ENCODE measurements at places on chromosomes 12 and 14.

DNA sequence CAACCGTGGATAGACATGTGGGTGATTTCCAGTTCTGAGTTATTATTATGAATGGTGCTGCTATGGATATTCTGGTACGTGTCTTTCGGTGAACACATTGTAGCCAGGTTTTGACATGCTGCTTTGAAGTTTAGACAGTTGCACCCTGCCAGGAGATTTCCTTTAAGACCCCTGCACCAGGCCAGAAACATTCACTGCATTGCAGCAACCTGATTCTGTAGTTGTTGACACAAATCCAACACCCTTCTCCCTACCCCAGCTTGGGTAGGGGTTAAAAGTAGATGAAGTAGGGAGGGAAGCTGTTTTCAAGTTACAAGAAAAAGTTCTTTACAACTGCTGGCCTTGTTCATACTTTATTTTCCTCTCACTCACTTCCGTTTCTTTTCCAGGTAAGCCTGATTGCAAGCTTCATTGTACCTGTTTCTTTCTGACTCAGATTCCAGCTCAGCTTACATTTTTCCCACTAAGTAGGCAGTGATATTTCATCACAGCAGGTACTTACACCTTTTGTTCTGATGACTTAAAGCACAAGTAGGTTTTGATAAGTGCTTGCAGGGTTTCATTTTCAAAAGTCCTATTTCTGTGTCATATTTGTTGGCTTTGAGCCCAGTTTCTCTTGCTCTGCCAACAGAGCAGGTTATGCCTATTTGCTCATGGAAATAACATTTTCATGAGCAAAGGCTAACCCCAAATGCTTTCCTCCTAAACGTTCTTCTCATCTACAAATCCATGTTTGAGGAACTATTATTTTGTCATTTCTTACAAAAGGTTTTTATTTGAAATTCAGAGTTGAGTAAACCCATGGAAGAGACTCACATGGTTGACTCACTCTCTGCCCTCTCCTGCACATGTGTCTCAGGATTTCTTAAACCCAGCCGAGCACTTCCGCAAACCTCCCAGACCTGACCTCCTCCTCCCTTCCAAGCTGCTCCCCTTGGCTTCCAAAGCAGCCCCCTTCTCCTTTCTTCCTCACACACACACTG, 12.1 kb upstream of the LTA4H start:
- DNase-seq = peak; percentile 80

- no peak for DNase-seq
These were observed 209.7 kb upstream of the EGLN3 start for GRCh38 chr14:34160619-34161018.

- no peak for DNase-seq
These were observed 2.7 kb upstream of the RABGGTA start for GRCh38 chr14:24274101-24274543.

DNA sequence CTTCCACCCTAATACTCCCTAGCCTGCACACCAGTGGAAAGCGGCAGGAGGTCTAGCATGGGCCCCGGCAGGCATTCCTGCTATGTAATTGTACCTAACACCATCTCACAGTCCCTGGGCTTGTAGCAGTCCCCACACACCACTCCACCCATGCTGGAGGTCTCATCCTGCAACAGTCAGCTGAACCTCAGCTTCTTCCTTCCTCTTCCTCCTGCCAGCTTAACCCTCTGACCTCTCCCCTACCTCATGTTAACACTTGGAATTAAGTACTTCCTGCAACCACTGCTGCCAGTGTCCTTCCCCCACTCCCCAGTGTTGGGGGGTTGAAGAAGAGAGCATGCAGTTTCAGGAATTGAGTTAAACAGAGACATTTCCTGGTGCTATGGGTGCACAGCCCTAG, 7.6 kb downstream of the ADCY4 start:
- no peak for DNase-seq

DNA sequence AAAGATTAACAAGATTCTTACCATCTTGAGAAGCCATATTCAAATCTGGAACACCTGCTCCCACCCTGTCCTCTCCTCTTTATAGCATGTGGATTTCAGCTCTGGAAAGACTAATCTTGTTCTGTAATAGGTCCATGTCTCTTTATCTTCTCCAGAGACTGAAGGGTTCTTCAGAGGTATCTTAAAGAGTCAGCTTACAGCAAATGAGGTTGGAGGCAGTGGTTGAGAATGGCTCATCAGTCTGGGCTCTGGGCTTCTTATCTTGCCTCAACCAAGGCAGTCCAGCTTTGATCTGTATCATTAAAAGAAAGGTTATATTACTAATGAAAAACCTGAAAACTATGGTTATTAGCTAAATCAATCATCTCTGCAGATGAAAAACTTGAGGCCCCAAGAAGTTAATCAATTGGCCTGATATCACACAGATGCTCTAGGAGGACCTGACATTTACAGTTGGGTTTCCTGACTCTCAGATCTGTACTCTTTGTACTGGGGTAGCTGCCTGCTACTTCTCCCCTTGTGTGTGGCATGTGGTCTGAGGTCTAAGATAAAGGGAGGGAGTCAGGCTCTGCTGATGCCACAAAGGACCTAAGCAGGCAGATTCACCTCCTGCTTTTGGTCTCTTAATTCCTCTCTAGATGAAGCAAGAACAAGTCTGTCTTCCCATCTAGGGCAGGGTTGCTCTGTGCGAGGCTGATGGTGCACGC, 1.7 kb upstream of the AKAP6 start:
- DNase-seq = no peak
